NCI-H2029 treated with DMSO at 0.1 percent for 48 hours (cell line): ENCODE measurements at places on chromosomes 1 and 21.

DNA sequence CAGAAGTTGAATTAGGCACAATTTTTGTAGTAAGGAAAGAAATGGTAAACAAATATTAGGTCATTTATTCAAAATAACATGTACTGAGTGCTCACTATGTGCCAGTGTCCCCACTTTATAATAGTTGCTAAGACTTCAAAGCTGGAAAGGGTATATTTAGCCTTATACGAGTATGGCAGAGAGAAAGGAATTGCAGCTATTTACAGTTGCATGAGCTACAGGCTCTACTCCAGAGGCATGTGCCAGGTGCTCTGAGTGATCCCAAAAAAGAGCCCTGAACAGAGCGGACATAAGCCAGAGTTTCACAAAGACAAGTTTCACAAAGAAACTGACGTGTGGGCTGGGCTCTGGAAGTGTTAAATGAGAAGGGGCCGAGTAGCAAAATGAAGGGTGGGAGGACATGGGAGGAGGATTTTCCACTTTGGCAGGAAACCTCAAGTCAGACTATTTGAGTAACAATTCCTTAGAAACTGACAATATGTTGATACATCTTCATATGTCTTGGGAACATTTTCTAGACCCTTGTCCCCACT lies 40.9 kb downstream of the FASLG start:
- no peak for DNase-seq

DNA sequence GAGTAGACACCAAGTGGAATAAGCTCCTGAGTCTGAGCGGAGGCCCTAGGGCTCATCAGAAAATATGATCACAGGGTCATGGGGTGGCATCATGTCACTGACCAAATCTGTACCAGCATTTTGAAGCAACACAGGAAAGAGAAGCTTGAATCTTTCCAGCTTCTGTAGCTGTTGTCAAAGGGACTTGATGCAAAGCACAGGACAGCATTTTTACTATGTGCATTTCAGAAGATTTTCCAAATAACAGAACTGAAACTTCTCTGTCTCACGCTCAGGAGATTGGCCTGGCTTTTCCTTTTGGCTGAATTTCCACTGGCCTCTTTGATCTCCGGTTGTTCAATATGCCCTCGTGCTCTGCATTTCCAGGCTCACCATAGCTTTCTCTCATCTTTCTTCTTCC lies 127.2 kb upstream of the ATP1B1 start:
- no peak for DNase-seq

DNA sequence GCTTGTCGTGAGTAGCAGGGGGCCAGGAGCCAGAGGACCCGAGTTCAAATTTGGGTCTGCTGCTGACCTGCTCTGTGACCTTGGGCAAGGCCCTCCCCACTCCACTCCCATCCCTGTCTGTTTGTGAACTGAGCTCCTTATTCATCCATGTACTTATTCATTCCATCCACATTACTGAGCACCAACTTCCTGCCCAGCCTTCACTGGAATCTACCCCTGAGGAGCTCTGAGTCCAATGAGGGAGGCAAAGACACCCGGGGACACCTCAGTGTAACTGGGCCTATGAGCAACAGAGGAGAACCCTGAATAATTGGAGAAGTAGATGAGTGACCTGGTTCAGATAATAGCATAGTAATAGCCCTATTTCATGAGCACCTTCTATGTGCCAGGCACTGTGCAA lies 8.9 kb downstream of the BSND start:
- DNase-seq: no peak

DNA sequence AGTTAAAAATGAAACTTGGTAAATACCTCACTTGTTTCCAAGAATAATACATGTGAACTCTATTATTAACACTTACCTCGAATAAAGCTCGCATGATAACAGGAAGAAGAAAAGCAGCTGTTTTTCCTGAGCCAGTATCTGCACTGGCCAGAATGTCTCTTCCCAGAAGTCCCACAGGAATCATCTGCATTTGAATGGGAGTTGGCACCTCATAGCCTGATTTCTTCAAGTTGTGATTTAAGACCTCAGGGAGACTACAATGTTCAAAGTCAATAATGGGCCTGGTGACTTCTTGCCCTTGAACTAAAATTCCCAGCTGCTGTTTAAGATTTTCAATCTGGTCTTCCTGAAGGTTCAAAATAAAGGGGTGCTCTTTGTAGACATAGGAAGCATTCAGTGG lies 3.8 kb downstream of the DDX59 start:
- DNase-seq: no peak

- DNase-seq: no peak
Observed at GRCh38 chr1:42219627-42220026, 55.1 kb upstream of the GUCA2A start.

DNA sequence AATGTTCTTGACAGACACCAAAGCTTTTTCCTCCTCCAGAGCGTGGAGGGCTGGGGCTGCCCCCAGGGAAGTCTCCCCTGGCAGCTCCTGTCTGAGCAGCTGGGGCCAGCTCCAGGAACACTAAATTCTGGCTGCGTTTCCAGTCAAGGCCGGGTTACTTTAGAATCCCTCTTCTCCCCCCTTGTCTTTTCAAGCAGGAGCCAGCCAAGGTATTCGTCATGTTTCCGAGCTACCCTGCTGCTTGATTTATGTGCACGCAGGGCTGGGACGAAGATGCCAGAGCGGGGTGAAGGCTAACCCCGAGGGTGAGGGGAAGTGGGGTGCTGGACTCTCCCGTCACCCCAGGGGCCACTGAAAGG lies 68.1 kb upstream of the ANGPTL1 start:
- no peak for DNase-seq

GRCh38 chr1:10890491-10891071 lies 94.1 kb upstream of the CASZ1 start:
- DNase-seq: no peak

DNA sequence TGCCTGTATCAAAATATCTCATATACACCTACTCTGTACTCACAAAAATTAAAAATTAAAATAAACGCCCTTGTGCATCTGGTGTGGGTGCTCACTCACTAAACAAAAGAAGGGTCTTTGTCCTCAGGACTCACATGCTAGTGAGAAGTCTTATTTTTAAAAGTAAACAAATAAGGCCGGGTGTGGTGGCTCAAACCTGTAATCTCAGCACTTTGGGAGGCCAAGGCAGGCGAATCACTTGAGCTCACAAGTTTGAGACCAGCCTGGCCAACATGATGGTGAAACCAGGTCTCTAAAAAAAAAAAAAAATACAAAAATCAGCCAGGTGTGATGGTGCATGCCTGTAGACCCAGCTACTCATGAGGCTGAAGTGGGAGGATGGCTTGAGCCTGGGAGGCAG lies 51.5 kb downstream of the BCAR3 start:
- no peak for DNase-seq

DNA sequence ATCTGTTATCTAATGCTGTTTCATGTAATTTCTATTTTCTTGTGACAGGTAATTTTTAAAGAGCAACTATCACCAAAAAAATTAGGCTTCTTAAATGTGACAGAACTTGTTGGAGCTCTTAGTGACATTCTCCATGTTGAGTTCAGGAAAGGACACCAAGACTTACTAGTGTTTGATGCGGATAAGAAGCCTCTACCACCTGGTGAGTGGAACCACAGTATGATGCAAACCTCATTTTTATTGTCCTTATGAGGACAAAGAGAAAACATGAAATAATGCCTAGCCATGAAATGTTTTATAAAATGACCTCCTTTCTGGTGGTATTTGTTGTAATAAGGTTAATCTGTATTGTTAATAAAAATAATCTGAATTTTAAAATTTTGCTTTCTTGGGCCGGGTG lies 39.1 kb downstream of the TDRD5 start:
- DNase-seq: no peak

DNA sequence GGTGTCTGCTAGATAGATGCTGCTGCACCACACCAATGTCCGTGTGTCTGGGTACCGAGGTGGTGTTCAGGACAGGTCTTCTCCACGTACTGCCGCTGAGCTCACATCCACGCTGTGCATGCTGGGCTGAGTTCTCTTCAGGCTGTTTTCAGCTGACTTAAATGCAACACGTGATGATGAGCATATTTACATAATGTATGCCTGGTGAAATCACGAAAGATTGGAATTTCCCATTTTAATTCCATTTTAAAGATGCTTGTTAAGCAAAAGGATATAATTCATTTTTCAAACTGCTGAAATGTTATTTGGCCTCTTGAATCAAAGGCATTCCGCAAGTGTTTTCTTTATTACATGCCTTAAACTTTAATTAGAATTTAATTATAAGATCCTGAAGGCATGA lies 107.9 kb downstream of the FGGY start:
- no peak for DNase-seq

DNA sequence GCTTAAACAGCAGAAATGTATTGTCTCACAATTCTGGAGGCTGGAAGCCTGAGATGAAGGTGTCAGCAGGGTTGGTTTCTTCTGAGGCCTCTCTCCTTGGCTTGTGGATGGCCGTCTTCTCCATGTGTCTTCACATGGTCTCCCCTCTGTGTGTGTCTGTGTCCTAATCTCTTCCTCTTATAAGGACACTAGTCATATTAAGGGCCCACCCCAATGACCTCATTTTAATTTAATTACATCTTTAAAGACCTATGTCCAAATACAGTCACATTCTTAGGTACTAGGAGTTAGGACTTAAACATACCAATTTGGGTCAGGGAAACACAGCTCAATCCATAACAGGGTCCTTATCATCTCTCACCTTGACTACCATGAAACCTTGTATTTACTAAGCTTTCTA lies 14.8 kb upstream of the OLIG2 start:
- DNase-seq: no peak

- DNase-seq: no peak
Observed at GRCh38 chr1:208919371-208919770, 664.1 kb upstream of the CAMK1G start.

DNA sequence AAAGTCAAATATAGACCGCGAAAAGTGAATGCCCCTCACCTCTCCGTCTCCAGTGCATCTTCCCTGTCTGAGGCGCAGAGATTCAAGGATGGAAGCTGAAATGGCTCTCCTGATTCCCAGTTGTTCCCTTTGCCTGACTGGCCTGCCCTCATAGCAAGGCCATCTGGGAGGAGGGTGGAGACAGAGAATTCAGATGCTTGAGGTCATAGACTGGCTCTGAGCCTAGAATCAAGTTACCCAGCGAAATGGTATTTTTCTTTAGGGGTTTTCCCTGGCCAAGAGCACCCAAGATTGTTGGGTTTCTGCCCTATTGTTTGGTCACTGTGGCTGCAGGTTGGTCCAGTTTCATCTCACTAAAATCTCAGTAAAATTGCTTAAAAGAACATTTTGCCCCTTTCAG lies 7.2 kb downstream of the METTL13 start:
- DNase-seq: no peak

DNA sequence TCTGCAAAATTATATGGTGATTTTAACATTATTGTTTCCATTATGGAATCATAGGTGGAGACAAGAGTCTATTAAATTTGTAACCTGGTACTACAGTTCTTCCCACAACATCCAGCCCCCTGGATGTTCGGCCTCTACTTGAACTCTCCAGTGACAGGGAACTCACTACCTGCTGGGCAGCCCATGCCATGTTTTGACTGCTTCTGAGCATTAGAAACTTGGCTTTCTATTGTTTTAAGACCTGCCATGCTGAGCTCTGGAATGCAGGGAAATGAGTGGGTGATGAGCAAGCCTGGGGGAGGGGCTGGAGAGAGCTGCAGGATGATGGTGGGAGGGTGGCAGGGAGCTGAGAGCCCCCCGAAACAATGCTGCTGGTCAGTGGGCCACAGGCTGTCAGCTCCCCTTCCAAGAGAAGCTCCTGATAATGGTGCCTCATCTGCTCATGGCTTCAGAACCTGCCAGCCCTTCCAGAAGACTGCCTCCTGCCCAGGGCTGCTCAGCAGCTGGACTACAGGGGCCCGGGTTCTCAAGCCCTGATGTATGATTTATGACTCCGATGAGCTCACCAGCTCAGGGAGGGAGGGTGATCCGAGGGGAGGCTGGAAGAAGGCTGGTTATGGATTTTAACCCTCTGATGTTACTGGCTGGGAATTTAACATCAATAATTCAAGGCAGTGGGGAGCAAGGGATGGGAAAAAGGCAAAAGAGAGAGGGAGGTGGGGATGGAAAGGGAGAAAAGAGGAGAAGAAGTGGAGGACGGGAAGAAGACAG lies 205.0 kb downstream of the HIVEP3 start:
- DNase-seq: no peak

DNA sequence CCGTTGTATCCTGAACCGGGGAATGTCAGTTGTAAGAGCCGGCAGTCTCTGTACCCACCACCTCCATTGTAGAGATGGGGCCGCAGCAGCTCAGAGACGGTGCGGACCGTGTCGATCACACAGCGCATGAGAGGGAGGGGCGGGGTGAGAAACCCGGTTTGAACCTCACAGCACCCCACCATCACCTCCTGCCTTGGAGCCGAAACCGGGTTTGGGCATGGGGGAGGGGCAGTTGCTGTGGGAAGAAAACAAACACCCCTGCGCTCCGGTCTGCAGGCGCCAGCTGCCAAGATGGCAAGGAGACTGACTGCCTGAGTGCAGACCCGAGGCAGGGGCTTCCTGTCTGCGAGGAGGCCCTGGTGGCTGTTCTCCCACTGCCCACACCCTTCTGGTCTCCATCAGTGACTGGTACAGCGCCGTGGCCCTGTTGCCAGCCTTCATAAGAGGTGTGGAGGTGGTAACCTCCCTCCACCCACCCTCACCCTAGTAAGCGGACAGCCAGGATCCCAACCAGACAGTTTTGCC lies 69.2 kb upstream of the SSBP3 start:
- no peak for DNase-seq
